Bone marrow (tissue), 2 donors: ENCODE measurements at places on chromosomes 3 and 15.
A peak's percentile ranks its signal among the peaks of the same experiment; 100 is the strongest.

DNA sequence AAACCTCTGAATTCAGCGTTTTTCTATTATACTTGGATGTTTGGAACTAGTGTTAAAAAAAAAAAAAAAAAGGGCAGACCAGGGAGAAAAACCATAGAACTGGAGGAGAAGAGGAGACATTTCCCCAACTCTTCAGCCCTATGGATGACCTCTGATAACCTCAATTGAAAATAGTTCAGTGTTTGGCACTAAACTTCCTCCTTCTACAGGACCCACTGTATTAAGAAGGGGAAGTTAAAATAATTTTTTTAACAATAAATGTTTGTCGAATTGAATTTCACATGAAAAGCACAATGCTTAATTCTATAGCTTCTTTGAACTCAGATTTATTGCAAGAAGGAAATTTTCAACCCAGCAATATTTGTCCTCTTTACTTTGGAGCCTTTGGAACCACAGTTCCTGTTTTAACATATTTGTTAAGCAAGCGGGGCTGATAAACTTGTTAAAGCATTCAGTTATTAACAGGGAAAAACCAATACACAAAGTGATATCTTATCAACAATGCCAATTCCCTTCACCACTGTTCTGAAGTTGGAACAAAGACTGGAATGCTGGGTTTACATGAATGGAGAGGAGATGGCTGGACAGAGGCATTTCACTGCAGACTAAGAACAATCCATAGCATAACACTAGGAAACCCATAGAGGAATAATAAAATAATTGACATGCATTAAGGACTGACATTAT lies 3.1 kb upstream of the A4GNT start:
- no peak for DNase-seq

GRCh38 chr3:43785551-43785950 lies 94.8 kb downstream of the ABHD5 start:
- no peak for DNase-seq

DNA sequence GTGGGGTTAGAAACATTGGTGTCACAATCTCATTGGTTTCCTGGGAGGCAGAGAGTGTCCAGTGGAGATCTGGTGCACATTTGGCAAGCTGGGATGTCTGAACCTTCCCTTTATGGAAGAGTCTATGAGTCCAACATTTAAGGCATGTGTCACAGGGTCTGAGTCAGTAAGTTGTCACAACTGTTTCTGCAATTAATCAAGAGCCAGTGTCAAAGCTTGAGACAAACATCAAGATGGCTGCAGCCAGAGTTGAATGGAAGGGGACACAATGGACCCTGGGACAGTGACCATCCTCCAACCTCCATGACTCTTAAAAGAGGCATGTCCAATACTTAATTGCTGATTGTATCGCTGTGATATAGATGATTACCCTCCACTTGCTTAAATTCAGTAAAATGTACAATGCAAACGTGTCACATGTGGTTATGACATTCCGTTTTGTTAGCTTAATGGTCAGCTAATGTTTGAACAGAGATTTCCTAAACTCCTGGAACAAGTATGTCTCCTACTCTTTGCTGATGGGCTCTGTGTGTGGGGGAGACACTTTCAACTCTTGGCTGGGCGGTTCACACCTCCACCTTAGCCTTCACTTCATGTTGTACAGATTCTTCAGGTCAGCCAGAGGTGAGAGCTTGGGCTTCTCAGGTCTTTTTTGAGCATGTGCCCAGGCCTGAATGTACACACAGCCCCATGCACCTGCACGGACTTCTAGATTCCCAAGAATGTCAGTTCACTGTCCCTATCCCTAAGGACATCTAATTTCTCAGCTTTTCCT lies 79.9 kb upstream of the PRR23E start:
- DNase-seq: no peak

DNA sequence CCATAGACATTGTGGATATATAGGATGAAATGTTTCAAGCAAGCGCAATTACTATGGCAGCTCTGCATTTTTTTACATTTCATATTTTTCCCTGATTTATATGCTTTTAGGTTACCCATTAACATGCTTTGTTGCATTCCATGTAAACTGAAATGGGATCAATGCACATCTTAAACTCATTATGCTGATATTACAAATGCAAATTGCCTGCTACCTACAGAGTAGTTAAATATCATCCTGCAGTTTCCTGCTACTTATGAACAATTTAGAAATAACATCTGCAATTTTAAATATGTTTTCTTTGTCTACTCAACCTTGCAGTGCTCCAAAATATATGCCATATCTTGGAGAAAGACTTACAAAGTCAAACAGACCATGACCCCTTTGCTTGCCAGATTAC lies 526.9 kb upstream of the NECTIN3 start:
- DNase-seq: no peak

DNA sequence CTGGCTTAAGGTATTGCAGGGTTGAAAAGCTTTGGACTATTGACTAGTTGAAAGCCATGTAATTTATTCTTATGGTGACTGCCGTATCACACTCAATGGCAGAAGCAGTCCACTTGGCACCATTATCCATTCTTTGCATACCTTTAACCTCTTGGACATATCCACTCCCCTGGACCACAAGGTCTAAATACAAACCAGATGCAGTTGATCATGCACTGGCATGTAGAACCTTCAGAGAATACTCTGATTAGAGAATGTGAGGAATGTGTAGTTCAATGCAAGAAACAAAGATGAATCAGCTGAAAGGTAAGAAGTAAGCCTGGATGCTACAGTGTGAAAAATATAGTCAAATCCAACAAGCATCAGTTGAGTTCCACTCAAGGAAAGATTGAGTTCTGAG lies 93.1 kb downstream of the FRMD5 start:
- DNase-seq: no peak

DNA sequence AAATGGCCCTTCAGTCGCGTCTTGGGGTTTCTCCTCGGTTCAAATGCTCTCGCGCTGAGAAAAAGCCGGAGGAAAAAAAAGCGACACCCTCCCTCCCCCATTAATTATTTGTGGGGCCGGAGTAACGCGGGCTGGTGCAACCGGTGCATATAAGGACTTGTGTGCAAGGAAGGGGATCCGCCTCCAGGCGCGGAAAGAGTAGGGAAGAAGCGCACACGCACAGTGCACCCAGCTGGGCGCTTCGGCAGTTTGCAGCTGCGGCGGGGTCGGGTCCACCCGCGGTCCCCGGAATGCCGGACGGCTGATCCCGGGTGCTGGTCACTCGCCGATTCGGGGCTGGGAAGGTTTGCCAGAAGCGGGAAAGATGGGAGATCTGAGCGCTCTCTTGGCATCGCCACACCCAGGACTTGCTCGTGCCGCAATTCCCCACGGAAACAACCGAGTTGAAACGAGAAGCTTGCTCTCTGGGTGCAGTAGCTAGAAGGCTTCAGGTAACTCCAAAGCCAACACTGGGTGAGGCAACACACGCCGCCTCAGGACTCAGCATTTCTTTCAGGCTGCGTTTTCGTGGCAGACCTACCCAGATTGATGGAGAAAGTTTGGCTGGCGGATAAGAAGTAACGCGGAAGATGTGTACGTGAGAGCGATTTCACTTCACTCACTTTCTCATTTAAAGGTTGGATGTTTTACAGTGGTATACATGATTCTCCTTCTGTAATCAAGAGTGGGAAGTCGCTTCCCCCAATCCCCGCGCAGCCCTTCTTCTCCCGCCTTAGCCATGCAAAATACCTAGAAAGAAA lies 720 bp upstream of the TNIK start:
- DNase-seq: peak; percentile 61

DNA sequence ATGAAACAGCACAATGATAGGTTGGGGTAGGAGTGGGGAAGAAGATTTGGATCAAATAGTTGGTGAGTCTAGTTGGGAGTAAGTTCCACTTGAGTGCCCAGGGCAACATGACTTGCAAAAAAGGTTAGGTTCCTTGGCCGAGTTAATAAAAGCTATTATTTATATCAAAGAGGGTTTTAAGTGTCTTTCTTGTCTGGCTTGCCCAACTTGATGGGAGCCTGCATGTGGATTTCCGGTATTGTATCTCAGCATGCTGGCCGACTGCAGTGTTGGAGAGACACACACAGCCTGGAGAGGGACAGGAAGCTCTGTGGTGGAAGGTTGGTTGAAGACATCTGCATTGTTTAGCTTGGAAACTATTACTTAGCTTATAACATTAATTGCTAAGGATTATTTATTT lies 449.5 kb upstream of the TBL1XR1 start:
- no peak for DNase-seq

GRCh38 chr3:48423241-48423882 lies 6.5 kb downstream of the PLXNB1 start:
- no peak for DNase-seq

GRCh38 chr15:92647467-92648163 lies 8.0 kb downstream of the FAM174B start:
- DNase-seq: no peak

DNA sequence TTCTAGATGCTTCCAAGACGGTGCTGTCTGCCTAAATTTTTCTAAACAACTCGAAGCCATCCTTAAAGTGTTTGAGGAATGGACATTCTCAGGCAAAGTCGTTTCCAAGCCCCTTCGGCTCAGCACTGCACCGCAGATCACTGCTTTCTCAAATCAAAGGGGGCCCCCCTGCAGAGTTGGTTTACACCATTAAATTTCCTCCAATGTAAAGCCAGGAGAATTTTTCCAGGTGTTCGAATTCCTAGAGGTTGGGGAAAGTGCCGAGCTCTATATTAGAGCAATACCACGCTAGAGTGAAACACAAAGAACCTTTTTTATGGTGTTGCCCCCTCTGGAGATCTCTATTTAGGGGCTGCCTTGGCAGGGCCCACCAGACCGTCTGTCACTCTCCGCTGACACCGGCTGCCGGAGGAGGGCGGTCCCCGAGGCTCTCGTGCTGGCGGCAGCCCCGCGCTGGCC lies 277.9 kb upstream of the NR2F2 start:
- no peak for DNase-seq

- DNase-seq: no peak
Observed at GRCh38 chr3:53075743-53076140, 29.9 kb upstream of the SFMBT1 start.

GRCh38 chr3:104385421-104385820 lies 981.3 kb upstream of the ALCAM start:
- no peak for DNase-seq

DNA sequence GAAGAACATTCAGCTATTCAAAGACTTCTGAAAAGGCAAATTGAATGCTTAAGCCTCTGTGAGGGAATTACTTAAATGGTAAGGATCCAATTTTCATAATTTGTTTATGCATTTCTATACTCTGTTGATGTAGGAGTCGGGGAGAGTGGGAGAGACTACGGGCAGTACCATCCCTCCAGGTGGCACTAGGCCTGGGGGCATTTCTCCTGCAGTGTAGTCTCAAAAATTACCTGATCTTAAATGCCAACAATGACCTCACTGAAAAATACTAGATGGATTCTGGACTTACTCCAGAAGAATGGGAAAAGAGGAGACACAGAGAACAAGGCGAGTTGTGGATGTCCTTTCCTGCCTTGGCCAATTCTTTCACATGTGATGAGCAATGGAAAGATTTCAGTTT lies 77.8 kb upstream of the PLXND1 start:
- no peak for DNase-seq
